ENCODE measurements at places on chromosomes 1 and 21.

GRCh38 chr1:160726114-160726497 is 12.9 kb upstream of the SLAMF7 start:
- DNase-seq: no peak

DNA sequence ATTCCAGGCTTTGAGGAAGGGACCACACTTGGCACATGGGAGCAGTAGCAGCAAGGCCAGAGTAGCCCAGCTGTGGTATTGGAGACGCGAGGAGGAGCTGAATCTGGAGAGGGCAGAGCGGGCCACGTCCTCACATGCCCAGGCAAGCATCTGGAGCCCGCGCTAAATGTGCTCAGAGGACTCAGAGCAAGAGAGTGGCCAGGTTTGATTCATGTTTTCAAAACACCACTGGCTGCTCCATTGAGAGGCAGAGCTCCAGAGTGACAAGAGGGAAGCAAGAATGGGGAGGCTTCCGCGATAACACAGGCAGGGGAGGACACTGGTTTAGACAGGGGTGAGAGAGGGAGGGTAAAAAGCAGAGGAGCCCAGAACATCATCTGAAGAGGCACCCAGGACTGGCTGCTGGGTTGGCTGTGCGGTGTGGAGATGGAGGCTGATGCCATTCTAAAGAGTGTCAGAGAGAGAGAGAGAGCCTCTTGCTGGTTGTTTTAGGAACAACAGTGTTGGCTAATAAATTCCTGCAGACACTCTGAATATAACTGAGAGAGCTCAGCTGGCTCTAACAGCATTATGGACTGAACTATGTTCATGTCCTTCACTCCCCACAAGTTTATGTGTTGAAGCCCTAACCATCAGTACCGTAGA is 32.3 kb downstream of the RCAN1 start:
- no peak for DNase-seq

DNA sequence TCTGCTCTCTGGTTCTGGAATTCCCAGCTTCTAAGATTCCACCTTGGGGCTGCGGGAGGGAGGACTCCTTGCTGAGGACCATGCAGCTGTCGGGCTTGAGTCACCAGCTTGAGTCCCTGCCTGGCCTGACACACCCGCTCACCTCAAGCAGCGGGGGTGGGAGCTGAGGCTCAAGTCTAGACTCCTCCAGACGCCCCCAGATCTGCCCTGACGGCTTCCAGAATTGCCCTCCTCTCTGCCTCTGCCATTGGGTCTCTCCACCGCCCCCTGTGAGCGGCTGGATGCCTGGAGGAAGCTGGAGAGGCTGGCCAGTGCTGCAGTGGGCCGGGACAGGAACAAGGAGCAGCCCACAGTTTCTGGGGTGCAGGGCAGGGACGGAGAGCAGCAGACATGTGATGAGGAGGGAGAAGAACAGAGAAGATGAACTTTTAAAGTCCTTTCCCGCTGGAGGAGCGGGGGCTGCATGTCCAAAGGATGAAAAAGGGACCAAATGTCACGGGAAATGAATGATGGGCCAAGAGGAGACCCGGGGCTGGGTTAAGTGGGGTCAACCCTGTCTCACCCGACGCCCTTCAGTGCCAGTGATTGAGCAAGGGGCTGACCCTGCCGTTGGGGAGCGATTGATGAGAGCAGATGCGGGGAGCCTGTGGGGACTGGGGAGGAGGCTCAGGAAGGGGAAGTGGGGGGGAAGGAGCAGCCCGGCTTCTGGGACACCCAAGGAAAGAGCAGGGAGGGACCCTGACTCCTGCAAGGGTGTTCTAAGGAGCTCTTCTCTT is 13.5 kb downstream of the CRABP2 start:
- no peak for DNase-seq

GRCh38 chr1:40974945-40975344 is 4.6 kb upstream of the CTPS1 start:
- no peak for DNase-seq

GRCh38 chr1:166029196-166029945 is 137.4 kb downstream of the FAM78B start:
- no peak for DNase-seq

DNA sequence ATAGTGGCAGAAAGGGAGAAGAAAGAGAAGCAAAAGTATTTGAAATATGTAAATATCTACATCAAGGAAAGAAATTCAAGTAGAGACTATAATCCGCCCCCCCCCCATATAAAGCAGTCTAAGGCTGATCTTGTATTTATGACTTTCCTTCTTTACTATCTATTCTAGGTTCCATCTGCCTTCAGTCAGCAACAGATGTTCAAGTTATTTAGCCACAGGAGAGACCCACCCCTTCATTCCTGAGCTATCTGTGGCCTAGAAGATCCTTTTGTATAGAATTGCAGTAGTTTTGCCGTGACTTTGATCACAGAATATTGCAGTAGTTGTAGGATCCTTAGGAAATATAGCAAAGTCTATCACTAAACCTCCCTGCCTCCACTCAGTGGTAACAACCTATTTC is 10.7 kb upstream of the BSDC1 start:
- no peak for DNase-seq

- no peak for DNase-seq
Measured at GRCh38 chr1:92168657-92169056, 49.1 kb upstream of the C1orf146 start.

GRCh38 chr21:31164713-31165694 is 126.7 kb upstream of the KRTAP19-8 start:
- DNase-seq: no peak

DNA sequence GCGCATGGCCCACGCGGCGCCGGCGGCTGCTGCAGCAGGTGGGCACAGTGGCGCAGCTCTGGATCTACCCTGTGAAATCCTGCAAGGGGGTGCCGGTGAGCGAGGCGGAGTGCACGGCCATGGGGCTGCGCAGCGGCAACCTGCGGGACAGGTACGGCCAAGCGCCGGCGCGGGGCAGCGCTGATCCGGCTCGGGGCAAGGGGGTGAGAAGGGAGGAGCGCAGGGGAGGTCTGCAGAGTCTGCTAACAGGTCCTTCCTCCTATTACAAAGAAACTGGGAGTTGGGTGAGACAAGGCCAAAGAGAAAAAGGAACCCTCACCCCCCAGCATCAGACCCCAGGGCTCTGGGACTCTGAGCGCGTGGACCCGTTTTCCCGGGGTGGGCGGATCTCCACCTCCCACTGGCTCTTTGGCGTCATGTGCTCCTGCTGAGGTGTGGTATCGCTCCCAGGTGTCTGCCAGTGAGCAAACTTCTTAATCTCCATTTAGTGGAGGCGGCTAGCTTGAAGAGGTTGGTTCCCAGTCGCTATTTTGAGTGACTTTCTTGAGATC is 431 bp downstream of the MTARC1 start:
- no peak for DNase-seq

DNA sequence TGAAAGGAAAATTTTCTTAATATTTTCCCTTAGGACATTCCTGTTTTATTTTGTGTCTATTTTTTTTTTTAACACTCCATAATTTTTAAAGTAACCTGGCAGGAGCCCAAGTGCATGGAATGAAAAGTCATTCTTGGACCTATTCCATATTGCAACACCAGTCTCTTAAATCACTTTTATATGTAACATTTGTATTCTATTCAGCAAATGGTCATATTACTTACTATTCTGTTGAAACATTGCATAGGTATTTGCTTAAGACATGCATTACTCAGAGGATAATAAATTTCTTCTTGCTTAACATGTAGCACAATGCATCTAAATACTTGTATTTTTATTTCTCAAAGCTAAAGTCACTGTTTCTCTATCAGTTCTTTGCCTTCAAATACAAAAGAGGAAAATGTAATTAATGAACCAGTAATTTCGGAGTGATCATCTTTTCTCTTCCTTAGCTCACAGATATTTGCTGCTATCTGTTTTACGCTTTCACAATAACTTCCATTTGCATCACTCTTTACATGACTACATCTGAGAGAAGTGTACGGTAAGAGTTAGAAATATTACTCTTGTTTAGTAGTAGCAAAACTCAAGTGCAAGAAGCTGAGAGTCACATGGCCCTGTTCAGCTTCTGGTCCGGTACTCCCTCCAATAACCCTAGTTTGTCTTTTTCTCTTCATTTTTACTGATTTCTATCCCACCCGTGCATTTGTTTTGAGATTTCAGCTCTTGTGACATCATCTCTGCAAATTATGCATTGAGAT is 394.8 kb downstream of the USP25 start:
- no peak for DNase-seq

DNA sequence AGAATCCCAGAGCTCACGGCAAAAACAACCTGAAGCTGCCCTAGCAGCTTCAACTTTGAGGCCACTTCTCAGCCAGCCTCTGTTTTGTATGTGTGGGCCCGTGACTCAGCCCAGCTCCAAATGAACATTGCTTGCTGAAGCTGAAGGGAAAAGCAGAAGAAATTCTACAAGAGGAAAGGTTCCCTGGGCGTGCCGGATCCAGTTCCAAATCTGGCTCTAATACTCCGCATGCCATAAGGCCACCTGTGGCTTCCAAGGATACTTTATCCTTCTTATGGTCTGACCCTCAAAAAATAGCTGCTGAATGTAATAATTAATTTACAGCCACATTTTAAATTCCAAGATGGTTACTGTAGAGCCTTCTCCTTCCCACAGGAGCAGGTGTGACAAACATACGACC is 24.3 kb downstream of the TSPAN2 start:
- DNase-seq: no peak

- no peak for DNase-seq
Measured at GRCh38 chr1:90402893-90403849, 313.9 kb downstream of the BARHL2 start.

- no peak for DNase-seq
Measured at GRCh38 chr21:44071359-44072104, 35.7 kb upstream of the PWP2 start.

GRCh38 chr1:13824626-13825025 is 124.6 kb downstream of the PRDM2 start:
- DNase-seq: no peak

DNA sequence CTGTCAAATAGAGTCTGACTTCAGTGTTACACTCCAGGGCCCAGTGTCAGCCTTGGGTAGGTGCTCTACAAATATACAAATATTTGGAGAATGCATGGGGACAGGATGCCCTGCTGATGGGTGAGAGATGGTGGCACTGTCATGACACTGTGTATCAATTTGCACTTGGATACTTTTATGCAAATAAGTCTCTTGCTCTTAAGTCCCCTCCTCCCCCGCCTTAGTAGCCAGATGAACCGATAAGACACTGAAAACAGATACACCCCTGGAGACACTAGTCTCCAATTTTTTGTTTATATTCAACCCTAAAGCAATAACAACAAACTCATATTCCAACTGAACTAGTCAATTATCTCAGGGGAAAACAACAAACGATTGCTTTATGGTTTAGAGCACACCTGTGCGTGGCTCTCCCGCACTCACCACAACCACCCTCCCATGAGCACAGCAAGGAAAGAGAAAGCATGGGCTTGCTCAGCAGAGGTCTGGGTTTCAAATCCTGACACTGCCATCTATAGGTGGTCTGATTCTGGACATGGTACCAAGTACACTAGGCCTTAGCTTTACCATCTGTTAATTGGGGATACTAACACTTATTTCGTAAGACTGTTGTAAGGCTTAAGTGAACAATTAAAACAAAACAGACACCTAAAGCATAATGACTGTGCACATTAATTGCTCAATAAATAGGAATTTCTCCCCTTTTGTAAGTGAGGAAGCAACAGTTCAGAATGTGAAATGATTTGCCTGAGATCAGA is 50.3 kb downstream of the HIVEP3 start:
- DNase-seq: no peak

DNA sequence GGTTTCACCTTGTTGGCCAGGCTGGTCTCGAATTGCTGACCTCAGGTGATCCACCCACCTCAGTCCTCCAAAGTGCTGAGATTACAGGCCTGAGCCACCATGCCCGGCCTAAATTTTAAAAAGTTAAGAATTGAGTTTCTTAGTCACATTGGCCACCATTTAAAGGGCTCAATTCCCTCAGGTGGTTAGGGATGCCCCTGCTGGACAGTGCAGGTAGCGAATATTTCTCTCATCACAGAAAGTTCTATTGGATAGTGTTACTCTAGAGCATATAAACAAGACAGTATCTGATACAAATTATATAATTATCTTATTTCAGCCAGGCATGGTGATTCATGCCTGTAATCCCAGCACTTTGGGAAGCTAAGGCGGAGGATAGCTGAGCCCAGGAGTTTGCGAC is 320.2 kb downstream of the ZP4 start:
- no peak for DNase-seq

- no peak for DNase-seq
Measured at GRCh38 chr1:6275826-6276782, 15.2 kb upstream of the GPR153 start.

GRCh38 chr1:164524810-164525209 is 34.2 kb upstream of the PBX1 start:
- DNase-seq: no peak

GRCh38 chr1:28028873-28029654 is 59.3 kb downstream of the EYA3 start:
- no peak for DNase-seq

GRCh38 chr1:21902026-21903012 is 34.8 kb downstream of the HSPG2 start:
- DNase-seq: no peak

GRCh38 chr1:109959974-109960744 is 24.4 kb upstream of the AHCYL1 start:
- no peak for DNase-seq

- no peak for DNase-seq
Measured at GRCh38 chr1:201142849-201143725, 11.2 kb downstream of the TMEM9 start.

- no peak for DNase-seq
Measured at GRCh38 chr1:160022330-160023310, 9.2 kb downstream of the PIGM start.

DNA sequence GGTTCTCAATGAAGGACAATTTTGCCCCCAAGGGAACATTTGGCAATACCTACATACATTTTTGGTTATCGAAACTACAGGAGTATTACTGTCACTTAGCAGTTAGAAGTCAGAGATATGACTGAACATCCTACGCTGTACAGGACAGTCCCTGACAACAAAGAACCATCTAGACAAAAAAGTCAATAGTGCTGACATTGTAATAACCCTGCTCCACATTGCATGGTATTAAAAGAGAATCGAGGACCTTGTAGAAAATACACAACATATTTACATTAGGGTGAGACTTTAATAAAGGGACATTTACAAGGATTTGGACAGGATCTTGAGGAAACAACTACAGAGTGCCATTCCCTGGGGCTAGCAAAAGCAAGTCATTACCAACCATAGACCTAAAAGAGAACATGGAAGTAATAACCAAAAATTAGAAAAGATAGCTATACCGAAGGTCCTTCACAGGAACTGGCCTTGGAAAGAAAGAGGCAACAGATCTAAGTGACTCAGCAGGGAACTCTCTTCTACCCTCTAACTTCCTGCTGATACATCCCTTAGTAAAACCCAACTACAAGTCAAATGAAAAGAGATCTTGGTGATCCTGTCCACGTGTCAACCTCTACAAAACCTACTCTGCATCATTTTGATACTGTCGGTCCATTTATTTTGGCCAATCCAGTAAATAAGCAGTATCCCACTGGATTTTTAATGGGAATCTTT is 40.2 kb downstream of the ANGPTL3 start:
- no peak for DNase-seq

DNA sequence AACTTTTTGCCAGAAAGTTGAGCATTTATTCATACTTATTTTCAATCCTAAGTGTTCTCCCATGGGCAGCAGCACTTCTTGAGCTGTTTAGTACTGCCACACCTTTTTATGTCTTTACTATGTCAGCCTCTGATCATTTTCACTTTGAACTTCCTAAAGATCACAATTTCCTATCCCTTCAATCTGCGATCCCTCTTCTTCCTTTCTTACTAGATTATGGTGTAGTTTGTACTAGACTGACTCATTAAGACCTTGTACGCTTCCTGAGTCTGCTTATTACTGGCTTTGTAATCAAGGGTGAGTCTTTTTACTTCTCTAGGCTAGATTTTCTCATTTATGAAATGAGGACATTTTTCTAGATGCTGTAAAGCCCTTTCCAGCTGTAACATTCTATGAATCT is 55.1 kb downstream of the LRIG2 start:
- DNase-seq: no peak
